Activated B cell treated with CpG ODN at 0.5 μM for 24 hours (primary cell): ENCODE measurements at places on chromosomes 2 and 18.

DNA sequence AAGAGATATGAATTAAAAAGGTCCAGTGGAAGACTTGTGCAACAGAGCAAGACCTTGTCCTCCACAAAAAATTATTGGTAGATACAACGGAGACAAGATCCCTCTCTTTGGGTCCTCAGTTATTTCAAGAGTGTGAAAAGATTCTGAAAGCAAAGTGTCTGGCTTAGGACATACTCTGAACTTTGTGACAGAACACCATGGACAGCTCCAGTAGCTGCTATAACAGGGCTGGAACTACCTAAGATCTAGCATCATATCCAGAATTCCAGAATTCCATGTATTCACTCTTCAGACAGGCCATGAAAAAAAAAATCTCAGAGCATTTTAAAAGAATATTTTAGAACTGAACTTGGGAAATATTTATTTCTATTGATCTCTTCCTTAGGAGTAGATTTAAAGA lies 74.8 kb upstream of the ZBTB14 start:
- no peak for DNase-seq

DNA sequence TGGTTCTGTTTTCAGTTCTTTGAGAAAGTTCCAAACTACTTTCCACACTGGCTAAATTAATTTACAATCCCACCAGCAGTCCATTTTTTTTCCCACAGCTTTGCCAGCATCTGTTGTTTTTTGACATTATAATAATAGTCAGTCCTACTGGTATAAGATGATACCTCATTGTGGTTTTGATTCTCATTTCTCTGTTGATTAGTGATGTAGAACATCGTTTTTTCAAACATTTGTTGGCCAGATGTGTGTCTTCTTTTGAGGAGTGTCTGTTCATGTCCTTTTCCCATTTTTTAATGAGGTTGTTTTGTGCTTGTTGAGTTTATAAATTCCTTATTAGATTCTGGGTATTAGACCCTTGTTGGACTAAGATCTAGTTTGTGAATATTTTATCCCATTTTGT lies 376.8 kb upstream of the NT5C1B start:
- DNase-seq, result no peak

DNA sequence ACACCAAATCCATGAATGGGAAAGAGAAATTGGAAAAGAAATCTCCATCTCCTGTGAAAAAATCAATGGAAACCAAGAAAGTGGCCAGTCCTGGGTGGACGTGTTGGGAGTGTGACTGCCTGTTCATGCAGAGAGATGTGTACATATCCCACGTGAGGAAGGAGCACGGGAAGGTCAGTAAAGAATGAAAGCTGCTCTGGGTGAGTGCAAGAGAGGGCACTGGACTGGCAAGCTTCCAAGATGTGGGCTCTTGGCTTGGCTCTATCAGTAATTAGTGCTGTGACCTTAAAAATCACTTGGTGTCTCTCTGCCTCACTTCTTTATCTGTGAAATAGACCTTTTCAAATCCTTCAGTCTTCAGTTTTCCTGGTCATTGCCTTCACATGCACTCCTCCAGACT lies 89.0 kb downstream of the ZNF532 start:
- no peak for DNase-seq

DNA sequence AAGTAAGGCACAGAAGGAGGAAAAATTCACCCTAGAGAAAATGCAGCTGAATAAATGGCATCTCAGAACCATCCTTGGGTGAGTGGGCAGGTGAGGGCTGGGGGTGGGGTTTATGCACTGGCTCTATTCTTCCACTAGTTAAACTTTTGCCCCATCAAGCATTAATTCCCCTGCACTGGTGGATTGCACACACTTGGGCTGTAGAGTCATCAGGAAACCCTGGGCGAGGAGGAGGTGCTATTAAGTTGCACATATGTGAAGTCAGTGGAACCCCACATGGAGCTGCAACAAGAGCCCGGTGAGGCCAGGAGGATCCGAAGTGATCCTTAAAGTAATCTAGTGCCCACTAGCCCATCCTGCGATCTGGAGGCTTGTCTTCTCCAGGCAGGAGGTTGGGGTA lies 6.8 kb upstream of the DNAJB2 start:
- DNase-seq, result no peak

DNA sequence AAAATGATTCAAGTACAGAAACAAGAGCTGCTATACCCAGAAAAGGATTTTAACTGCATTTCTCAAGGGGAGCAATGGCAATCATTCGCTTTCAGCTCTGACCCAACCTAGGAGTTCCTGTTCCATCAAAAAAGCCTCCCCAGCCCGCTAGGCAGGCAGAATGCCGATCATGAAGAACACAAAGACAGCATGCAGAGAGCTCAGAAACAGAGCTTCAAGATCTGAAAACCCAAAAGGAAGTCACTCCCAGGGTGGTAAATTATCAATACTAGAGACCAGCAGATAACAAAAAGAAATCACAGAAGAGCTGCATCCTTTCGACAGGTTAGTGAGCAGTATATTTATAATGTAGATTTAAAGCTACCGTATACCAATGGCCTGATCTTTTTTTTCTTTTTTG lies 84.8 kb upstream of the CRIM1 start:
- no peak for DNase-seq

- no peak for DNase-seq
These were observed 94.6 kb downstream of the PLEKHM3 start for GRCh38 chr2:207930747-207931146.

DNA sequence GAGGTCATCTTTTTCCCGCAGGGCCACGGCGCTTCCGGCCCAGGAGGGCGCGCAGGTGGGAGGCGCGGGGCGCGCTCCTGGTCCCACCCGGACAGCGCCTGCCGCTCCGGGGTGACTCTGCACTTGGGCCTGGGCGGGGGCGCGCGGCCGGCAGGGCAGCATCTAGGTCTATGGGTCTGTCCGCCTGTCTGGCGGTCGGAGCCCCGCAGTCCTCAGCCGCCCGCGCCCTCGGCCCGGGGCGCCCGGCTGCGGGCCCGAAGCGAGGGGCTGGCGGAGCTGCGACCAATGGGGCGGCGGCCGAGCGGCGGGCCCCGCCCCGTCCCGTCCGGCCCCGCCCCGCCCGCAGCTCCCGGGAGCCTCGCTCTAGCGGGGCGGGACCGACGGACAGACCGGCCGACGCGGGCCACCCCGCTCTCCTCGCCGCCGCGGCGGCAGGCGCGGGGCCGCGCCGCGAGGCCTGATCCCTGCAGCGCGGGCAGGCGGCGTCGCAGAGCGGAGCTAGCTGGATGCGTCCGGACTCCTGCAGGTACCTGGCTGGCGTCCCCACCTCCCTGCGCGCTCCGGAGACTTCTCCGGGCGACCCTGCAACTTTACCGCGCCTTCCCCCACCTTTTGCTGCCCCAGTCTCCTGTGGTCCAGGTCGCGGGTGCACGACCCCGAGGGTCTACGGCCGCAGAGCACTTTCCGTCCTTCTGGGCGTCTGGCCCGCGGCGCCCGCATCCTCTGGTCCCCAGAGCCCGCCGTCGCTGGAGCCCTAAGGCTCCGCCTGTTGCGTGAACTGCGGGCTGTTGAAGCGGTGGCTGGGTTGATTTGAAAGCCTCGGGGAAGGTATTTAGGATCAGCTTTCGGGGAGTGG lies at the start of gene KCNS3:
Gene KCNS3 (plus strand): TSS at position 387 of the 856 bp plus-strand sequence. CDS start 52,342 bp downstream, outside the sequence.
- DNase-seq, result peak; percentile 52

- no peak for DNase-seq
These were observed 11.3 kb downstream of the SLC14A2 start for GRCh38 chr18:45626330-45627203.

- no peak for DNase-seq
These were observed 32.8 kb downstream of the SRBD1 start for GRCh38 chr2:45578056-45578843.

- DNase-seq, result no peak
These were observed 120.3 kb upstream of the ACAA2 start for GRCh38 chr18:49933530-49934128.

- no peak for DNase-seq
These were observed 22.2 kb downstream of the SP3 start for GRCh38 chr2:173942861-173943523.

- no peak for DNase-seq
These were observed 49.3 kb downstream of the TMX3 start for GRCh38 chr18:68665628-68666027.

DNA sequence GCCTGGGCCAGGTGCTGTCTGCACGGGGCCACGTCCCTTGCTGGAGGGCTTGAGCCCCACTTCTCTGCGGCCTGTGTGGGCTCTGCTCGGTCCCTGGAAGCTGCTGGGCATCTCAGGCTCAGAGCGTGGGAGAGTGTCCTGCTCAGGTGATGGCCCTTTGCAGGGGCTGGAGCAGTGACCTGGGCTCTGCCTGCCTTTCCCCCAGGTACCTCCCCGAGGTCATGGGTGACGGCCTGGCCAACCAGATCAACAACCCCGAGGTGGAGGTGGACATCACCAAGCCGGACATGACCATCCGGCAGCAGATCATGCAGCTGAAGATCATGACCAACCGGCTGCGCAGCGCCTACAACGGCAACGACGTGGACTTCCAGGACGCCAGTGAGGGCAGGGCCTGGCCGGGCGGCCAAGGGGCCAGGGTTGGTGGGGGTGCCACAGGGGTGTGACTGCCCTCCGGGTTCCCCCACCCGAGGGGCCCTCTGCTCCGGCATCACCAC lies 29.9 kb downstream of the GPC1 start:
- peak; percentile 12 for DNase-seq

GRCh38 chr2:143730155-143730952 lies 601.1 kb downstream of the ARHGAP15 start:
- no peak for DNase-seq

DNA sequence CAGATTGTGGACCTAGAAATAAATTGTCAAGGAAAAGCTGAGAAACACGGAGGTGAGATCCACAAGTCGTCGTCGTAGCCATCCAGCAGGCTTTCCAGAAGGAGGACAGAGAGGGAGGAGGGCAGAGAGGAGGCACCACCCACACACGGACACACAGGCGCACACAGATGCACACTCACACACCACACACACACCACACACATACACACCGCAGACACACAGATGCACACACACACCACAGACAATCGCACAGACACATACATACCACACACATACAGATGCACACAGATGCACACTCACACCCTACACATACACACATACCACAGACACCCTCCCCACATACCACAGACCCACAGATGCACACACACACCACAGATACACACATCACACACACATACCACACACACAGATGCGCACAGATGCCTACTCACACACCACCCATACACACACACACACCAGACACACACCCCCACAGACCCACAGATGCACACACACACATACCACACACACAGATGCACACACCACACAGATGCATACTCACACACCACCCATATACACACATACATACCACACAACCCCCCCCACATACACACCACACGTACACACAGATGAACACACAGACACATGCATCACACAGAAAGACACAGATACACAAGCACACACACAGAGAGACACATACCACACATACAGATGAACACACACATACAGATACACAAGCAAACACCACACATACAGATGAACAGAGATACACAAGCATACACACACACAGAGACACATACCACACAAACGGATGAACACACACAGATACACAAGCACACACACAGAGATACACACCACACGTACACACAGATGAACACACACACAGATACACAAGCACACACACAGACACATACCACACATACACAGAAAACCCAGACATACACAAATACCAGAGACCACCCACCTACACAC lies 12.7 kb upstream of the BOK start:
- DNase-seq, result no peak

DNA sequence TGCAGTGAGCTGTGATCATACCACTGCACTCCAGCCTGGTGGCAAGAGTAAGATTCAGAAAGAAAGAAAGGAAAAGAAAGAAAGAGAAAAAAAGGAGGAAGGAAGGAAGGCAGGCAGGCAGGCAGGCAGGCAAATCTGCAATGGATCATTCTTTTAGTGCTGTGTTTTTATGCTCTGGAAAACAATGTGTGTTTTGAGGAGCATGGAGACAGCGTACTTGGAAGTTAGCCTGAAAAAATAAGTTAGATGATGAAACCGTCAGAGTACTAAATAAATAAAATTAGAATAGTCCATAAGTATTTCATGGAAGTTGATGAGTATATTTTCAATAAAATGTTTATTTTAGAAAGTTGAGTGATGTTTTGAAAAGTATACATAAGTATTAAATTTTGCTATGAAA lies 366.4 kb upstream of the CDH20 start:
- no peak for DNase-seq

DNA sequence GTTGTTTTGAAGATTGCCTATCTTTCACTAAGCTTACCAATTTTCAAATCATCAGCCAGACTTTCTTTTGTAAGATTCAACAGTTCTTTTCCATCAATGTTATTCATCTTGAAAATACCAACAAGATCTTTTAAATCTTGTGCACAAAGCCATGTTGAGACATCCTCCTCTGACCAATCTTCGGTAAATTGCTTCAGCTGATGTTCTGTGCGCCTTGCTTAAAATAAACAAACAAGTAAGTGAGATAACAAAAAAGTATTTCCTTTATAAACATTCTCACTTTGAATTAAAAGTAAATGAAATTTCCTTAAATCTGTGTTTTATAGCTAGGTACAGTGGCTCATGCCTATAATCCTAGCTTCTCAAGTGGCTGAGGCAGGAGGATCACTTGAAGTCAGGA lies 30.3 kb downstream of the WDSUB1 start:
- no peak for DNase-seq

DNA sequence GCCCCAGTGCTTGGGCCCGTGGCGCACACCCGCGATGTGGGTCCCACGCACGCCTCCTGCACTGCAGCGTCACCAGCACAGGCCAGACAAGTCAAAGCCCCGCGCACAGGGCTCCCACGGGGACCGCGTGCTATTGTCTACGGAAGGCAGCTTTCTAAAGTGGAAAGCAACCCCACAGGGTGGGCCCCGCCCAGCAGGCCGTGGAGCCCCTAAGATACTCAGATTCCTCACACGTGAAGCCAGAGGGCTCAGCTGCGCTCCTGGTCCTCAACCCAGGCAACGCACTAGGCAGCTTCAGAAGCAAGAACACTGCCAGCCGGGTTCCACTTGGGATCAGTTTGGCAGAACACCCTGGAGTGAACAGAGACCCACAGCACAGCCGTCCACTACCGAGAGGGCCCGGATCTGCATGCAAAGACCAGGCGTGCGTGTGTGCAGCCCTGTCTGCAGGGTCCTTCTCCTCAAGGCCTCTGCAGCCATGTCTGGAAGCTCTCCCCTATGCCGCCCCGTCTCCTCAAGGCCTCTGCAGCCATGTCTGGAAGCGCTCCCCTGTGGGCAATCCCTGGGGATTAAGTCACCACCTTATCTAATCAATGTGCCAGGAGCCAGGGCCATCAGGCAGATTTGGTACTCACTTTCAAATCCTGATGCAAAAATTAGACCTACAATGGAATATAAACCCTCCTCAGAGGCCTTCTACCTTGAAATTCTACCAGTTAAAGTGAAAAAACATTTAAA lies 231.3 kb downstream of the HDAC4 start:
- no peak for DNase-seq

- DNase-seq, result no peak
These were observed 48.2 kb downstream of the CRIM1 start for GRCh38 chr2:36403675-36404230.

DNA sequence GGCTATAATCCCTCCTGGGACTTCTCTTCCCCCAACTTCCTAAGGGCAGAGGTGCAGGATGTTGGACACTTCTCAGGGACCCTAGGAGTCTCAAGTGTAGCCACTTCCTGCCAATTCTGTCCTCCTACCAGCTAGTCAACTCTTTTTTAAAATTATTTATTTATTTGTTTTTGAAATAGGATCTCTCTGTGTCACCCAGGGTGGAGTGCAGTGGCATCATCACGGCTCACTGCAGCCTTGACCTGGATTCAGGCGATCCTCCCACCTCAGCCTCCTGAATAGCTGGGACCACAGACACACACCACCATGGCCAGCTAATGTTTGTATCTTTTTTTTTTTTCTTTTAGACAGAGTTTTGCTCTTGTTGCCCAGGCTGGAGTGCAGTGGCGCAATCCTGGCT lies 11.5 kb downstream of the SFTPB start:
- no peak for DNase-seq
